ENCODE measurements at places on chromosomes 5 and 9. TPM values are rescaled to one million over a fixed set of nuclear protein-coding genes. Genes with fewer than 3 reads are reported as not detected.

The GAS1 gene
- total RNA-seq: 0.74 TPM

DNA sequence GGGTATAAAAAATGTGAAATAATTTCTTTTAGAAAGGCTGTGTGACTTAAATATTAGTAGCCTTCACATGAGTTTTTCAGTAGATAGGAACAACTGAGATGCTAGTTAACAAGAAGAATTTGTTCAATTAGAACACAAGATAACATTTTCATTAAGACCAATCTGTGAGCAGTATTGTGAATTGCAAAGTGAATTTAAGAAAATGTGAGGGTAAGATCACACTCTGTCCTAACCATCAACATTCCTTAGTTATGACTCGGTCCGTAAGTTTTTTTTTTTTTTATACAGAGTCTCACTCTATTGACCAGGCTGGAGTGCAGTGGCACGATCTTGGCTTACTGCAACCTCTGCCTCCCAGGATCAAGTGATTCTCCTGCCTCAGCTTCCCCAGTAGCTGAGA is 180.2 kb upstream of the EGFLAM start:
- DNase-seq: no peak

DNA sequence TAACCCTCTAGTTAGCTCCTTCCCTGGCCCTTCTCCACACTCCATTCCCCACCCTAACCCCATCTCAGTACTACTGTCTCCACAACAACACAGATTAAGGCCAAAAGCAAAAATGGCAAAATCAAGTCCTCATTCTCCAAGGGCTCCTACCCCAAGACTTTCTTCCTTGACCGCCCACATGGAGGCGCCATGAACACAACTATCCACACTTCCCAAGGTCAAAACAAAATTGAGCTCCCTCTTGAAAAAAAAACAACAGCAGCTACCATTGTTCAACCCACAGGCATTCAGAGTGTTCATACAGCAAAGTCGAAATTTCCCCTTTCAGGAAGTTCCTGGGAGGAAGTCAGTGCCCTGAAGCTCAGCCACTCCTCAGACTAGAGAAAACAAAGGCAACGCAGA is 54.4 kb downstream of the GNAQ start:
- peak; percentile 77 for DNase-seq

GRCh38 chr5:41748631-41749030 is 121.6 kb downstream of the OXCT1 start:
- no peak for DNase-seq

All from colonic mucosa (tissue), 4 donors.